Fibroblast of villous mesenchyme (primary cell): ENCODE measurements at places on chromosomes 3 and 15.
A peak's percentile ranks its signal among the peaks of the same experiment; 100 is the strongest.

DNA sequence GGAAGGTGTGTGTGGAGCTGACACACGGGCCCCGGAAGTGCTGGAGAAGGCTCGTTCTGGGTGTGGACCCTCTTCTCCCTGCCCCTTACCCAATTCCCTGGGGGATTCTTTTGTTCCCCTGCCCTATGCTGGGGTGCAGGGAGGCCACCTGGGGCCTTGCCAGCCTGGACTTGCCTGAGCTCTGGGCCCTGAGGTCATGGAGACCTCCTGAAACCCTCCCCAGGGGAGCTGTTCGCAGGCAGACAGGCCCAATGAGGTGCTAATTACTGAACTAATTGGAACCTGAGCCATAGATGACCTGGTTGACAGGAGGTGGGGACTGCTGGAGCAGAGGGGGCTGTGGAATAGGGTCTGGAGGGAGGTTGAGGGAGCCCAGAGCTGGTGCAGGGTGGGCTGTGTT is 9.4 kb upstream of the C15orf39 start:
- no peak for DNase-seq

DNA sequence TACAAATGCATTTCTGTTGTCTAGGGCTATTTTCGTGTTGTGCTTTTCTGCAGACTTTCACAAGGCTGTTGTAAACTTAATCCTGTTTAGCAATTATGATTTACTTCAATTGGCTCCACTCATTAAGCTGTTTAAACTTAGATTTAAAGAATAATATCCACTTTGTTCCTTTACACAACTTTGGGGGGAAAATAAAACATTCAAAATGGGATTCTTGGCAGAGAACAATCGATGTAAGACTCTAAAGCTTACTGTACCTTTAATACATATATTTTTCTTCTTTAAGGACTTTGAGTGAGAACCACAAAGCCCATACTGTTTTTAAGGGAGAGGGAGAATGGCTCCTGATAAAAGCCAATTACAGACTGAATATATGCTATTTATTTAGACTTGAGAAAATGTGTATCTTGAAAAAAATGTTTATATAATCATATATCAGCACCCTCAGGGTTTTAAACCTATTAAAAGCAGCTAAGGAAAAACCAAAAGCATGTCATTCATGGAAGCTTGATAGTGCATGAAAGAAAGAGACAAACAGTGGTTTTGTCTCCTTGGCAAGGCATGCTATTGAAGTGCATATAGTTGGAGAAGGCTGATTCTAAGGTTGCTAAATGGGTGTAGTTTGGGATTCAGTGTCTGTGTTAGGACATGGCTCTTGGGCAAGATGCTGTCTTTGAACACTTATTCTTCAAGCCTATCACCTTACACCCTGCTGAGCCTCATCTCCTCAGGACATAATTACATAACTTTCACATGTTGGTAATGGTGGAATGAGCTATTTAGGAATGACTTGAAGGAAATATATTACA is 293.4 kb upstream of the TBC1D5 start:
- no peak for DNase-seq

- no peak for DNase-seq
Observed at GRCh38 chr3:49666592-49666991, 7.6 kb upstream of the APEH start.

GRCh38 chr15:90241343-90242192 is 7.6 kb downstream of the GDPGP1 start:
- DNase-seq = no peak

DNA sequence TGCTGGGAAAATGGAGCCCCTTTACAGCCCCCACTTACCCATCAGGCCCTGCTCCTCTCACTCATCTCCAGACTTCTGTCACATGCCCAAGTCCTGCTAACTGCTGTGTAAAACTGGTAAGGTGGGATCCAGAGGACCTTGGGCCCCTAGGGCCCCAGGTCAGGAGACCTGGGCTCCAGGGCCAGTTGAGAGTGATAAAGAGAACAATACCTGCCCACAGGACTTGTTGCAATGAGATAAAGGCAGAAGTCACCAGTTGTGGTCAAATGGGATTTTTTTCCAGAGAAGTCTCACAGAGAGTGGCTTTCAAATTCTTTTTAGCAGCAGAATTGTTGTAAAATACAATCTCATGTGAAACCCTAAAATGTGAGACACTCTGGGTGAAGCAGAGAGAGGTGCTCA is 753 bp downstream of the FURIN start:
- DNase-seq = no peak

DNA sequence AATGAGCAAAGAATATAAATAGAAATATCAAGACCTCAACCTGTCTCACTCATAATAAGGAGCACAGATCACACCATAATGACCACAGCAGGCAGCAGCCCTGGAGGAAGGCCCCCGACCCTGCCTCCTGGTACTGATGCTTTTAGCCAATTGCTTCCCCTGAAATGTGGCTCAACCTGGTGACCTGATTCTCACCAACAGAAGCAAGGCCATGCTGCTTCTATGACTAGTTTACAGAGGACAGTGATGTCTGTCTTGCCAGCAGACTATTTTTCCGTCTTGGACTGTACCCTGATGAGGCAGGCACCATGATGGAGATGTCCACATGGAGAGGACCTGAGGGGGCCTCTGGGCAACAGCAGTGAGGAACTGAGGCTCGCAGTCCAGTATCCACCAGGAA is 18.0 kb downstream of the SLC41A3 start:
- DNase-seq = no peak

- no peak for DNase-seq
Observed at GRCh38 chr15:69128667-69129311, 31.6 kb upstream of the GLCE start.

- no peak for DNase-seq
Observed at GRCh38 chr15:98737721-98738120, 89.4 kb downstream of the IGF1R start.

DNA sequence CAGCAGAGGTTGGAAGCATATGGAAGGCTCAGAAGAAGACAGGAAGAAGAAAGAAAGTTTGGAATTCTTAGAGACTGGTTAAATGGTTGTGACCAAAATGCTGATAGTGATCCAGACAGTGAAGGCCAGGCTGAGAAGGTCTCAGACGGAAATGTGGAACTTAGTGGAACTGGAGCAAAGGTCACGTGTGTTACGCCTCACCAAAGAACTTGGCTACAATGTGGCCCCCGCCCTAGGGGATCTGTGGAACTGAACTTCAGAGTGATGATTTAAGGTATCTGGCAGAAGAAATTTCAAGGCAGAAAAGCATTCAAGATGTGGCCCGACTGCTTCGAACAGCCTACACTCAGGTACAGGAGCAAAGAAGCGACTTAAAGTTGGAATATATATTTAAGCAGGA is 83.1 kb downstream of the MYO5A start:
- DNase-seq = no peak

DNA sequence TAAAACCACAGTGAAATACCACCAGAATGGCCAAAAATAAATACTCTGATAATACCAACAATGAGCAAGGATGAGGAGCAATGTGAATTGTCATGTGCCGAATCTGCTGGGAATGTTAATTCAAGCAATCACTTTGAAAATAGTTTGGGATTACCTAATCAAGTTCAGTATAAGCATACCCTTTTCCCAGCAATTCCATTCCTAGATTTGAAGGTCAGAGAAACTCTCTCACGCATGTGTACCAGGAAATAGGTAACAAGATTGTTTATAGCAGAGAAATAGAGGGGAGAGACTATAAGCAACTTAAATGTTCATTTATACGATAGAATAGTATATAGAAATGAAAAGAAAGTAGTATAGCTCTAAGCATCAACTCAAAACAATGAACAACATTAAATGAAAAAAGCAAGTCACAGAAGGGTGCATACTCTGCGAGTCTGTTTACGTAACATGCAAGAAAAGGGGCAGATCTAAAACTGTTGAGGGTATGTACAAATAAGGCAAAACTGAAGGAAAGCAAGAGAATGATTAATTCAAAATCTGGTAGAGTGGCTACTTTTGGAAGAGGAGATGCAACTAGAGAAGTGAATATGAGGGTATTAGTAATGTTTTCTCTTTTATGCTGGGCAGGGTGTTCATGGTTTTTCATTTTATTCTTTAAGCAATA is 27.4 kb downstream of the TMOD3 start:
- no peak for DNase-seq

- peak; percentile 15 for DNase-seq
Observed at GRCh38 chr3:161096771-161097367, 8.3 kb downstream of the B3GALNT1 start.

DNA sequence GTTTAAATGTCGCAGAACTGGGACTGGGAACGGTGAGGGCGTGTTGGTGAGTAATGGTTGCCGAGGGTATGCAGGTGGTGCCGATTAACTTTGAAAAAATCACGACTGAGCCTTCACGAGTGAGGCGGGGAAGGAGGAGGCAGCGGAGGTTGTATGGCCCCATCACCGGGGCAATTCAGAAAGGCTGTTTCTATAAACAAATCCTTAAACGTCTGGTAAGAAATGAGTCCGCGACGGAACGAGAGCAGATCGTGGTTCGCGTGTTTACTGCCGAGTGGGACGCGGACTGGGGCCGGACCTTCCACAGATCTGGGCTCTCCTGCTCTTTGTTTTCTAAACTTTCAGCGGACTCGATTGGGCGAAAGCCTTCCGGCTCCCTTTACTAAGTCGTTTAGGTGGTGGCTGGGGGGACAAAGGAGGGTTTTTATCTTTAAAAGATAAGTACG is 2.7 kb downstream of the IGF1R start:
- peak; percentile 53 for DNase-seq

DNA sequence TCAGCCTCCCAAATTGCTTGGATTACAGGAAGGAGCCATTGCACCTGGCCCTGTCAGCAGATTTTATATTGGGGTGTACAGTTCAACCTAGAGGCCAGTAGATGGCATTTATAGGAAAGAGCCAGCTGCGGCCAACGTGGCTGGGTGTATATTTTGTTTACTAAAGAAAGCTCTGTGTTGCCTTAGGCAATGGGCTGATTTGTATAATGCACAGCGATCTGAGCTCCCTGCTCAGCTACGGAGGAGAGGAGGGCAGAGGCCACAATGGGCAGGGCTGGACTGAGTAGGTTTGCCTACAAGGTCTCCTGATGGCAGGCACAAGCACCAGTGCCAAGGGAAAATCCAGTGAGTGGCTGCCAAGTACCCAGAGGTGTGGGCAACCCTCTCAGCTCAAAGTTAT is 282.4 kb downstream of the ARPP21 start:
- DNase-seq = no peak

GRCh38 chr15:55774113-55774970 is 31.4 kb upstream of the PRTG start:
- DNase-seq = peak; percentile 26

DNA sequence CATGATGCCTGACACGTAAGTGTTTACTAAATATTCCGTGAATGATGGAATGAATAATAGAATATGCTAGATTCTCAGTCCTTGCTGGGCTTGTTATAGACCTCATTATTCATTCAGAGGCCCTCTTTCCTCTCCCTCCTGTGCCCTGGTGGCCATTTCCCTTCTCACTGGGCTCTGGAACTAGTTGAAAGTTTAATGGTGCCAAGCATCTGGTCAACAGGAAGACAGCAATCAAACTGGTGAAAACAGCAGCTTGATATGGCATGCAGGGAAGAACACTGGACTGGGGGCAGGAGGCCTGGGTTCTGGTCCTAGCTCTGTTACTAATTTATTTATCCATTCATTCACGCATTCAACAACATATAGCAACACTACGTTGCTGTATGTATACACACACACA is 3.7 kb upstream of the APOD start:
- no peak for DNase-seq

GRCh38 chr3:59101231-59101736 is 51.5 kb upstream of the CFAP20DC start:
- no peak for DNase-seq

DNA sequence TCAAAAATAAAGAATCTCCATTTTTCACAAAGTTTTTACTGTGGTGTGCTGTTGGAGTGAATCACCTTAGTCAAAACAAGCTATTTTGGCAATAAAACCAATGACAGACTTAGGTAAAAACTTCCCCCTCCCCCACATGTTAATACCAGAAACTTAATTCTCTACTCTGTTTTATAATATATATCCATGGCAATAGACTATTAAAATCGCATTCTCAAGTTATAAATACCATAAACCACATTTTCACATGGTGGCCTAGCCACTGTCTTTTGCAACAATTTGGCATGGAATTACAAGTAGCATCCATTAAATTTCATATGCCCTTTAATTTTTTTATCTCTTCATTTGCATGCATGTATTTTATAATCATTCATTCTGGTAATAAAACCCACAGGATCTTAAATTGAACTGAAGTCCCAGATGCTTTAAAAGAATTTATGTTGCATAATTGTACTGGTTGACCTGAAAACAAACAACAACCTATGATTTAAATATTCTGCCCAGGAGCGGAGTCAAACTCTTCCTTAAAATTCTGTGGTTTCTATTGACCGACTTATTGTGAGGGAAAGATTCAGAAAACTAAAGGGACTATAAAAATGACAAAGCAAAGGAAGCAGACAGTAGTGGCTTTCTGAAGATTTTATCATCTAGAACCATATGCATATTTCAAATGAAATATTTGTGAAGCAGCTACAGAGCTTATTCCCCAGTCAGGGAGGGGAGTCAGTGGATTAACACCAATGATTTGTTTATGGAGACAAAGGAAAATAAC is 229.0 kb upstream of the TBL1XR1 start:
- DNase-seq = peak; percentile 84

- peak; percentile 90 for DNase-seq
Observed at GRCh38 chr3:99651531-99651930, 13.1 kb downstream of the COL8A1 start.

DNA sequence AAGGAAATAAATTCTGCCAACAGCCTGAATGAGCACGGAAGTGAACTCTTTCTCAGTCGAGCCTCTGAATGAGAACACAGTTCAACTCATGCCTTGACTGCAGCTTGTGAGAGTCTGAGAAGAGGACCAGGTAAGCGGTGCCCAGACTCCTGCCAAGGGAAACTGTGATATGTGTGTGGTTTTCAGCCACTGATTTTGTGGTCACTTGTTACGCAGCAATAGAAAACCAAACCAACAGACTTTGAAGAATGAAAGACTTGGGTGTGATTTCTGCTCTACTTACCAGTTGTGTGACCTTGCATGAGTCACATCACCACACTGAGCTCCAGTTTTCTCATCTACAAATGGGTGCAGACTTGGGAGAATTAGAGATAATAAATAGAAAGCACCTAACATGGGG is 30.6 kb upstream of the FAM107A start:
- no peak for DNase-seq

GRCh38 chr15:78712797-78713515 is 71.9 kb upstream of the CHRNB4 start:
- no peak for DNase-seq

DNA sequence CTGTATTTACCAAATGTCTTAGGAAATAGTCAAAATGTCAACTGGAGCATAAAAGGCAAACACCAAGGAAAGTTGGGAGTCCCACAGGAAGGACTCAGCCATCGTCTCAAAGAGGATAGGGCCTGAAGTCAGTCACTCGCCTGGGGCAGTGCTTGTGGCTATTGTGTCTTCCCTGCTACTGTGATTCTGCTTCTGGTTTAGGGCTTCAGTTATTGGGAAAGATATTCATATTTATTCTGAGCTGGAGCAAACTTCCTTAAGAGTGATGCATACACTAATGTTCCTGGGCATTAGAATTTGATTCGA is 118.1 kb downstream of the EDEM1 start:
- no peak for DNase-seq
